ENCODE measurements at places on chromosomes 16 and 17.

DNA sequence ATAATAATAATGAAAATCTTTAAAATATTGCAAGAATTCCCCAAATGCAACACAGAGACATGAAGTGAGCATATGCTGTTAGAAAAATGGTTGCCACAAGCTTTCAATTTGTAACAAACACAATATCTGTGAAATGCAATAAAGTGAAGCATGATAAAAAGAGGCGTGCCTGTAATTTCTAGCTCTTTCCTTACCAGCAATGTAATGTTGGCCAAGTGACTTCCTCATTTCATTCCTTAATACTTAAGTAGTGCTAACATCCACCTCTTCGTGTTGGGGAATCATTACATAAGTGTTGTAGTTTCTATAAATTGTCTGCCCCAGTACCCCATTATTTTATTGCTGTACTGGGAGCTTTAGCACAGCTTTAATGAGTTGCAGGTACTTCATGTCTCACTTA, 1192.0 kb upstream of the CDH8 start:
- no peak for DNase-seq

GRCh38 chr17:70343114-70343513, 173.8 kb downstream of the KCNJ2 start:
- no peak for DNase-seq

GRCh38 chr17:37720989-37721388, 23.9 kb downstream of the HNF1B start:
- no peak for DNase-seq

DNA sequence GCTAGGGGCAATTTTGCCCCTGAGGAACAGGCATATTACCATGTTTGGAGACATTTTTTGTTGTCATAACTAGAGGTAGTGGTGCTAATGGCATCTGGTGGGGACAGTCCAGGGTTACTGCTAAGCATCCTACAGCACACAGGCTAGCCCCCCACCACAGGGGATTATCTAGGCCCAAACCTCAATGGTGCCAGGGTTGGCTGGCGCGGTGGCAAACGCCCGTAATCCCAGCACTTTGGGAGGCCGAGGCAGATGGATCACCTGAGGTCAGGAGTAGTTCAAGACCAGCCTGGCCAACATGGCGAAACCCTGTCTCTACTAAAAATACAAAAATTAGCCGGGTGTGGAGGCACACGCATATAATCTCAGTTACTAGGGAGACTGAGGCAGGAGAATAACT, 15.2 kb downstream of the C1QTNF1 start:
- DNase-seq = no peak

DNA sequence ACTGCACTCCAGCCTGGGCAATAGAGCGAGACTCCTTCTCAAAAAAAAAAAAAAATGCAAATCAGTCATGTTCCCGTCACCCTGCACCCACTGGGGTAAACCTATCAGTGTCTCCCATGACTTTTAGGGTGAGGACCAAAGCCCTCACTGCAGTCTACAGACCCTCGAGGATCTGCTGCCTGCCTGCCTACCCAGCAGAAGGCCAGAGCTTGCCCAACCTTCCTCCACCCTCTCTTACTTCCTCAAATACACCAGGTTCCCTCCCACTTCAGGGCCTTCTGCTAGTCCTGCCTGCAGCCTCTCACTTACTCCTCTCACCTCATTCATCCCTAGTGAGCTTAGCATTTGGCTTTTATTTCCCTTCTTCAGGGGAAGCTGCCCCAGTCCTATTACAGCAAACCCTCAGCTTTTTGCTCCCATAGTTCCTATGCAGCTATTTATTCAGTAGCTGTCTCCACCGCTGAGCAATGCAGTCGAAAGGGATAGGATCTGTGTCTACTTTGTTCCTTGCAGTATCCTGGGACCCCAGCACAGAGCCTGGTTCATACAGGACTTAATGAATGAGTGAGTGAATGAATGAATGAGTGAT, 17.8 kb upstream of the TOB1 start:
- DNase-seq = no peak

GRCh38 chr17:5283571-5284315, 1.7 kb downstream of the RABEP1 start:
- no peak for DNase-seq

- DNase-seq = peak; percentile 54
Measured at GRCh38 chr16:71540-72401, 660 bp downstream of the RHBDF1 start.

GRCh38 chr17:19570544-19571062, 36.9 kb downstream of the SLC47A1 start:
- DNase-seq = no peak

GRCh38 chr17:77251622-77252183, 110.9 kb downstream of the SEC14L1 start:
- no peak for DNase-seq

DNA sequence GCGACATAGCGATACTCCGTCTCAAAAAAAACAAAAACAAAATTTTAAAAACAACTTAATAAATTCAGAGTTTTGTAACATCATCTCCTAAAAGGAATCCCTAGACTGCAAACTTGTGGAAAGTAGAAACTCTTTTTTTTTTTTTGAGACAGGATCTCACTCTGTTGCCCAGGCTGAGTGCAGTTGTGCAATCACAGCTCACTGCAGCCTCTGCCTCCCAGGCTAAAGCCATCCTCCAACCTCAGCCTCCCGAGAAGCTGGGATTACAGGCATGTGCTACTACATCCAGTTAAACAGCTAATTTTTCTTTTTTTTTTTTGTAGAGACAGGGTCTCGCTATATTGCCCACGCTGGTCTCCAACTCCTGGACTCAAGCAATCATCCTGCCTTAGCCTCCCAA, 19.7 kb downstream of the EZH1 start:
- DNase-seq = no peak

DNA sequence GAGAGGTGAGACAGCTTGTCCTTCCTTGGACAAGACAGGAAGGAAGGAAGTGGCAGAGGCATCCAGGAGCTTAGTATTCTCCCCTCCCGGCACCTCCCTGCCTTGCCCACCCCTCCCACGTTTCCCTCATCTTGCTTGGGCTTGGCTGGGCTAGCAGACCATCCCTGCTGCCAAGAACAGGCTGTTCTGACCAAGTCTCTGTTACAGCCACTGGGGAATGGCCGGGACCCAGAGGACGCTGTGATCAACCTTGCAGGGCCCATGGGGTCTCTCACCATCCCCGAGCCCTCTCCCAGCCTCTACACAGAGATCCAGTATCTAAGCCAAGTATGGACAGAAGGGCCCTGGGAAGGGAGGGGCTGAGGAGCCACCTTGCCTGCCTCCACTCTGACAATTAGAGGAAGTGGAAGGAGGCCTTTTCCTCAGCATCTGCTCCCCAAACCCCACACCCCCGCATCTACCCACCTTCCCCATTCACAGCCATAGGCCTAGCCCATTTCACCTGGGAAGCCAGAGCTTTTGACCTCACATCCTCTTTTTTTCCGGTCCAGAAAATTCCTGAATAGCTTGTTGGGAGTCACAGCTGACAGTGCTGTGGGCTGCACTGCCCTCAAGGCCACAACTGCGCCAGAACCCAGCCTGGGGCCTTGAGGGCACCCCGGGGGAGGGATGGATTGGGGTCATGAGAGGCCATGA, 14.1 kb downstream of the CD300LG start:
- no peak for DNase-seq
